ENCODE measurements at places on chromosomes 11 and 22. TPM values are rescaled to one million over a fixed set of nuclear protein-coding genes. Genes with fewer than 3 reads are reported as not detected.

Gene KIRREL3
- 2.5 TPM for polyA plus RNA-seq

Gene NXPE2
- polyA plus RNA-seq = 0.30 TPM

Gene ACTN3
- polyA plus RNA-seq = not detected

Gene NPAT
- polyA plus RNA-seq = 20.6 TPM

Gene CAPN1
- polyA plus RNA-seq = 86.2 TPM

Gene EP300
- polyA plus RNA-seq = 73.5 TPM

Gene PLA2G3
- polyA plus RNA-seq = 0.34 TPM

Gene TRIM51
- not detected for polyA plus RNA-seq

All from right lung (tissue), 10 donors.